ENCODE measurements at places on chromosomes 5 and 9.

DNA sequence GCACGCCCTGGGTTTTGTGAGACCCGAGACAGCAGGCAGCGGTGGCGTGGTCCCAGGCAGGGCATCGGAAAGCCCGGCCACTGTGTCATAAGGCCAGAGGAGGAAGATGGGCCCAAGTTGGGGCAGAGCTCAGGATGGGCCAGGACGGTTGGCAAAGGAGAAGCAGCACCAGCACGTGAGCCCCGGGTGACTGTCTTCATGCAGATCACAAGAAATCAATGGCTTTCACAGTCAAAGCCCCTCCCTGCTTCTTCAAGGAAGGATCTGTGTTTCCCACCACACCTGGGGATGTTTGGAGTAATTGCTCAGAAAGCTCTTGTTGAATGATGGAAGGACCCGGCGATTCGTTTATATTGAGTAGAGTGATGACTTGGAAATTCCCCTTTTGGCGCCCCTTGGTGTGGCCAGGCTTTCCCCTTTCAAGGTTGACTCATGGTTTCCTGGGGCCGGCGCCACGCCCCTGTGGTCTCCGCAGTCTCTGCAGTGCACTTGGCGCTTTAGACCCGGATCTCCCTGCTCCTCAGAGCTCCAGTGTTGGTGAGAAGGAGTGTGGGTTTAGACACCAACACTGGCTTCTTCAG lies 52.1 kb downstream of the IL31RA start:
- no peak for DNase-seq

GRCh38 chr5:107153283-107153682 lies 517.5 kb downstream of the EFNA5 start:
- DNase-seq: no peak

GRCh38 chr5:178762960-178763359 lies 32.5 kb upstream of the ZNF354A start:
- DNase-seq: no peak

GRCh38 chr5:111537141-111538024 lies 25.0 kb upstream of the STARD4 start:
- no peak for DNase-seq

- DNase-seq: peak; percentile 83
Observed at GRCh38 chr9:130240410-130241197, 25.0 kb upstream of the HMCN2 start.

- DNase-seq: no peak
Observed at GRCh38 chr9:111320631-111321030, 9.4 kb downstream of the OR2K2 start.

- DNase-seq: no peak
Observed at GRCh38 chr9:84789463-84789830, 119.9 kb downstream of the NTRK2 start.

- DNase-seq: no peak
Observed at GRCh38 chr5:72353046-72353445, 32.9 kb downstream of the PTCD2 start.

All from hematopoietic multipotent progenitor cell treated with erythropoietin and hydrocortisone succinate and interleukin-3 and kit ligand, for 17 days (in vitro differentiated cells).